Activated CD4-positive, CD25-positive, alpha-beta regulatory T cell (primary cell): ENCODE measurements at places on chromosomes 16 and 17.

DNA sequence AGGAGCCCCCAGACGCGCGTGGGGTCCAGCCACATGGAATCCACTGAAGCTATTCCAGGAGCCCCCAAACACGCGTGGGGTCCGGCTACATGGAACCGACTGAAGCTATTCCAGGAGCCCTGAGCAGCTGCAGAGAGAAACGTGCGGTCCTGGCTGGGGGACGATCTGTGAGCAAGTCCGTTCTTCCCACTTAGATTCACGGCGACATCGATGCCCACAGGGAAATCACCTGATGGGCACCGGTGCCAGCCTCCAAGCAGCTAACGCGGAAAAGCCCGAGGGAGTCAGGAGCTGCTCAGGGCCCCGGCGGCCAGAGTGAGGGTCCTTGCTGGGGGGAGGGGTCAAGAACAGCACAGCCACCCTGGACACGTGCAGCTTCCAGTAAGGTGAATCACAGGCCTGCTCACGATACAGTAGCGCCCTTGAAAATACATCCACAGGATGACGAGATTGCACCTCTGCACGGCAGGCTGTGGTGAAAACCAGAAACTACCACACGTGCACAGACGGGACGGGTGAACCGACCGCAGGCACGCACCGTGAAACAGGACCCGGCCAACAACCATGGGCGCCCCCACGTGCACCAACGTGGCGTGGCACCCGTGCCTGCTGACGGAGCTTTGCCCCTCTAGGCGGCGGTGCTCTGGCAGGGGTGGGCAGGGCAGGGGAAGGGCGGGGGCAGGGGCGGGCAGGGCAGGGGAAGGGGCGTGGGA is 77.7 kb upstream of the GNG13 start:
- no peak for DNase-seq

DNA sequence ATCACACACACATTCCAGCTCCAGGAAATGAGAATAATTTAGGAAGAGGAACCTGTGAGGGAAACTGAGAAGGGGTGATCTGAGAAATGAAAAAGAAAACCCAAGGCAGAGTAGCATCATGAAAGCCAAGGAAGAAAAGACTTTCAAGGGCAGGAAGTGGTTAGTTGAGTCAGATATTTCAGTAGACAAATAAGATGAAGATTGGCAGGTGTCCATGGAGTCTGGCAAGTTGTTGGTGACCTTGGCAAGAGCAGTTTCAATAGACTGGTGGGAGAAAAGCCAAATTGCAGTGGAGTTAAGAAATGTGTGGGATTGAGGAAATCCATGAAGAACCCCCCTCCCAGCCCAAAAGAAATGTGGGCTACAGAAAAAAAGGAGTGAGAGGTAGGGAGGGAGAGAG is 10.7 kb downstream of the GNAO1 start:
- no peak for DNase-seq

GRCh38 chr17:72399608-72400487 is 279.0 kb downstream of the SOX9 start:
- DNase-seq = no peak

GRCh38 chr17:45902892-45903346 is 8.6 kb downstream of the MAPT start:
- DNase-seq = no peak

DNA sequence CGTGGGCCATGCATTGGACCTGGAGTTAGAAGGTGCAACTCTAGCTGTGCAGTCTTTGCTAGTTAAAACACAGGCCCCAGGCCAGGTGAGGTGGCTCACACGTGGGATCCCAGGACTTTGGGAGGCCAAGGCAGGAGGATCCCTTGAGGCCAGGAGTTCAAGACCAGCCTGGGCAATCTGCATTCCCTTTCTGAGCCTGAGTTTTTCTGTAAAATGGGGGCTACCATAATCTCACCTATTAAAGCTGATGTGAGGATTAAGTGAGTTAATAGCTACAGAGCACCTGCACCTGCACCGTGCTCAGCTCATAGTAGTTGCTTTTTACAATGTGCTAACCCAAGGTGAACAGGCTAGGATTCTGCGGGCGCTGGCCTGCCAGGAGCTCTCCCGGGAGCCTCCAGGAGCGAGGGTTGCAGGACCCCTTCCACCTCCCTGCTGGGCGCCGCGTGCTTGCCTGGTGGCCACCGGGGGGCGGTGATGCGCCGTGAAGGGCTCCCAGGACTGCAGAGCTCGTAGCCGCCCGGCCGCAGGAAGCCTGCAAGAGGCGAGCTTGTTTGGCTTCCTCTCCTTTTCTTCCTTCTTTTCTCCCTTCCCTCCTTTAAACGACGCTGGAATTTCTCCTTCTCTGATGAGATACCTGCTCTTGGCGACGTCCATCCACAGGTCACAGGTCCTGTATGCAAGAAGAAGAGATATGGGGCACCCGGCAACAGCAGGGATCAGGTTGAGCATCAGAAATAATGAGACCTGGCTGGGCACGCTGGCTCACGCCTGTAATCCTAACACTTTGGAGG is 51.3 kb downstream of the ZFP90 start:
- peak; percentile 26 for DNase-seq

DNA sequence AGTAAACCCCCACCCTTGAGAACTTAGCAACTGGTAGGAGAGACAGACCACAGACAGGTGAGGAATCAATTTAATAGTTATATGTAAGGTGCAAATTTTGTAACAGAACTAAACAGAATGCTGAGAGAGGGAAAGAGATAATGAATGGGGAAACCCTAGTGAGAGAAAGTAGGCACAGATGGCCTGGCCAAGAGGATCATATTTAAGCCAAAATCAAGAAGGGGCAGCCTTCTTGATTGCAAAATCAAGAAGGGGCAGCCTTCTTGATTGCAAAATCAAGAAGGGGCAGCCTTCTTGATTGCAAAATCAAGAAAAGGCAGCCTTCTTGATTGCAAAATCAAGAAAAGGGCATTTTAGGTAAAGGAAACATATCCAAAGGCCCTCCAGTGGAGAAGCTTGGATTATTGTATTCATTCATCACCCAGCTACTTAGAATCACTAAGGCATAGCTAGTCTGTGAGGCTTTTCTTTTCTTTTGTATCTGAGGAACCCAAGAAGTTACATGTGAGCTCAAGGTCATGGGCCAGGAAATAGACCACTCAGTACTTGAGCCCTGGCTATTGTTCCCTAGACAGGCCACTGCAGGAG is 190.6 kb downstream of the CYLD start:
- DNase-seq = no peak

GRCh38 chr16:52553322-52553721 is 6.4 kb upstream of the TOX3 start:
- no peak for DNase-seq

DNA sequence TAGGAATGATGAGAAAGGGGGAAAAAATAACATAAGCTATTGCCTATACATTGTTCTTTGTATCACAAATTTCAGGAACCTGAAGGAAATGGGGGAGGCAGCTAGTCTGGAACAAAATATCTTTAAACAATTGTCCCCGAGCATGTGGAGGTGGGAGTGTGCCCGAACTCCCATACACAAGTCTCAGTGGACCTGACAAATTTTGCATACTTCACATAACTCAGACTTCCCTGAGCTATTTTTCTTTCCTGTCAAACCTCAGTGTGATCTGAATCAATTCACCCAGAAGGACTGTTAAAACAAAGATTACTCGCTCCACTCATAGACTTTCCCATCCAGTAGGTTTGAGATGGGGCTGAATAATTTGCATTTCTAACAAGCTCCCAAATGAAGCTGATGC is 1.6 kb upstream of the XPO6 start:
- DNase-seq = no peak
